Pancreas (tissue), 10 donors: ENCODE measurements at places on chromosomes 4 and X. TPM values are rescaled to one million over a fixed set of nuclear protein-coding genes. Genes with fewer than 3 reads are reported as not detected.

The ETDA gene
- polyA plus RNA-seq = not detected

The CCDC158 gene
- polyA plus RNA-seq = 0.19 TPM

The HDAC6 gene
- polyA plus RNA-seq = 132 TPM

The ENPP6 gene
- 0.34 TPM for polyA plus RNA-seq

GRCh38 chr4:166198041-166198440, 325.0 kb downstream of the TLL1 start:
- no peak for DNase-seq

- DNase-seq = no peak
These were observed 17.6 kb downstream of the TMEM164 start for GRCh38 chrX:110020536-110020935.

GRCh38 chrX:9612146-9612505, 147.3 kb downstream of the TBL1X start:
- DNase-seq = no peak

DNA sequence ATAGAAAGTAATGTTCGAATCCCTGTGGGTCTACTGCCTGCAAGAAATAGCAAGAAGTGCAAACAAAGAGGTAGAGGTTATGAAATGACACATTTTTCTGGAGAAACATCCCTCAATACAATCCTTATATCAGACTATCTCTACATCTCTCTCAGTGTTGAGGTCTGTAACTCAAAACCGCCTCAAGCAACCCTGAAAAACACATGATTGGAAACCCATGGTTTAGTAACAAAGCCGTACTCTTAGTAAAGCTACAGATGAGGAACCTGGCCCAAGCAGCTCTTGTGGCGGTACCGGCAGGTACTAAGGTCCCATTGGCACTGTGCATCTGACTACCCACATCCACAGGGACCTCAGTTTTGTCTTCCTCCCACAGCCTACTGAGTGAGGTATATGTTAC, 53.9 kb downstream of the IRF2 start:
- no peak for DNase-seq

DNA sequence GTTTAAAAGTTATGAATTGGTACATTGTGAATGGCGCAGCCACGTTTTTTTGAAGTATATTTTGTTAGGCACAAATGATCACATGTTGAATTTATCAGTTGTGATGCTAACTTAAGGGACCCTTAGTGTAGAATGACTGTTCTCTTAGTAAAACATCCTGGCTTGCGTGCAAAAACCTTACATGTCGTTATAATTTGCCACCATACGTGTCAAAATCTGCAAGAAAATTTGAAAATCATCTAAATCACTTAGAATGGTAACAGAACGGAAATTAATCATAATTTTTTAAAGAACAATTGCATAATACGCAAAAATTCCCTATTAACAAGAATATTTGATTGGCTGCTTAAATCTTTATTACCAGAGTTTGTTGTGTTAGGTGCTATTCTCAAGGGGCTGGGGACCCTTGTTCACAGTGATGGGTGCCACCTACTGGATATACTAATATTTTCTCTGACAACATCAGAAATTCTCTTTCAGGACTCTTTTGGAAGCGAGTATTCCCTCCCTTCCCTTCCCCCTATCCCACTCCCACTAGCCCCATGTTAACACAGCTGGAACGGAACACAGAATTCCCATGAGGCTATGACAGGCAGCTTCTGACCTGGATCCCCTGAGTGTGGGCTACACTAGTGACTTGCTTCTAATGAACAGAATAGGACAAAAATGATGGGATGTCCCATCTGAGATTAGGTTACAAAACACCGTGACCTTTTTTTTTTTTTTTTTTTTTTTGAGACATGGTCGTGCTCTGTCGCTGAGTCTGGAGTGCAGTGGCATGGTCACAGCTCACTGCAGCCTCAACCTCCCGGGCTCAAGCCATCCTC, 71.8 kb downstream of the SUPT20HL2 start:
- DNase-seq = peak; percentile 33

GRCh38 chrX:143674926-143675325, 39.0 kb upstream of the SLITRK4 start:
- DNase-seq = no peak

- DNase-seq = no peak
These were observed 82.1 kb downstream of the TASL start for GRCh38 chrX:30495468-30495867.

GRCh38 chr4:72577211-72577610, 8.2 kb upstream of the ADAMTS3 start:
- DNase-seq = no peak

- DNase-seq = no peak
These were observed 690.2 kb downstream of the FAT4 start for GRCh38 chr4:126004941-126005340.

GRCh38 chr4:113559947-113560346, 201.6 kb downstream of the CAMK2D start:
- DNase-seq = no peak

- no peak for DNase-seq
These were observed 81.2 kb downstream of the GAB1 start for GRCh38 chr4:143417679-143418403.

DNA sequence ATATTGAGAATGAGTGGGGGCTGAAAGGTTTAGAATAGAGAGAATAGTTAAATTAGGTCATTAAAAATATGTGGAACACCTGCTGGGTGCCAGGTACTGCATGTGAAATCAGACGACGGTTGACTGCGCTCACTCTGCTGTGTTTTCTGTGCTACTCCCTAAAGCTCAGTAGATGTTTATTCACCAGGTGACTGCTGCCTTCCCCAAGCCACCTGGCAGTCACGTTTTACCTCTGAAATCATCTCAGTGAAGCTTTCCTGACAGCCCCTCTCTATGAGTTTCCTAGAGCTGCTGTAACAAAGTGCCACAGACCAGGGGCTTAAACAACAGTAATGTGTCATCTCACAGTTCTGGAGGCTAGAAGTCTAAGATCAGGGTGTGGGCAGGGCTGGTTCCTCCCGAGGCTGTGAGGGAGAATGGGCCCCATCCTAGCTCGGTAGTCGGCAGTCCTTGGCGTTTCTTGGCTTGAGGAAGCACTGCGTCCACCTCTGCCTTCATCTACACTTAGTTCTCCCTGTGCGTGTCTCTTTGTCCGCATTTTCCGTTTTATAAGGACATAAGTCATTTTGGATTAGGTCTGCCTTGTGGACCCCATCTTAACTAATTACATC, 25.3 kb downstream of the ADD1 start:
- no peak for DNase-seq

DNA sequence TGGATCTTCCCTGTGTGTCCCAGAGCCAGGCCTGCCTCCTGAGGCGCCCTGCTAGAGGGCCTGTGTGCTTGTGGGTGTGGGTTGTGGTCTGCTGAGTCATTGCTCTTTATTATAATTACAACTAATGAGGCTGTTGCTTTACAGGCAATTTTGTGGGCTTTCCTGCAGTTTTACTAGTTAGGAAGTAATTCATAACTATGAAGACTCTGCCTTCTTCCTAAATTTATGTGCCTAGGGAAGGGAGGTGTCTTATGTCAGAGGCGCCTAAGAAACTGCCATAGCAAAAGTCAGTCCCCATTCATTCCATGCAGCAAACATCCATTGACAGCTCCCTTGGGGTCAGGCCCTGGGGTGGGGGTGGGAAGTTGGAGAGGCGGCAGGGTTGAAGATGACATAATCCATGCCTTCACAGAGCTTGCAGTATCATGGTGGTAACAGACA, 359.2 kb downstream of the IDS start:
- no peak for DNase-seq

DNA sequence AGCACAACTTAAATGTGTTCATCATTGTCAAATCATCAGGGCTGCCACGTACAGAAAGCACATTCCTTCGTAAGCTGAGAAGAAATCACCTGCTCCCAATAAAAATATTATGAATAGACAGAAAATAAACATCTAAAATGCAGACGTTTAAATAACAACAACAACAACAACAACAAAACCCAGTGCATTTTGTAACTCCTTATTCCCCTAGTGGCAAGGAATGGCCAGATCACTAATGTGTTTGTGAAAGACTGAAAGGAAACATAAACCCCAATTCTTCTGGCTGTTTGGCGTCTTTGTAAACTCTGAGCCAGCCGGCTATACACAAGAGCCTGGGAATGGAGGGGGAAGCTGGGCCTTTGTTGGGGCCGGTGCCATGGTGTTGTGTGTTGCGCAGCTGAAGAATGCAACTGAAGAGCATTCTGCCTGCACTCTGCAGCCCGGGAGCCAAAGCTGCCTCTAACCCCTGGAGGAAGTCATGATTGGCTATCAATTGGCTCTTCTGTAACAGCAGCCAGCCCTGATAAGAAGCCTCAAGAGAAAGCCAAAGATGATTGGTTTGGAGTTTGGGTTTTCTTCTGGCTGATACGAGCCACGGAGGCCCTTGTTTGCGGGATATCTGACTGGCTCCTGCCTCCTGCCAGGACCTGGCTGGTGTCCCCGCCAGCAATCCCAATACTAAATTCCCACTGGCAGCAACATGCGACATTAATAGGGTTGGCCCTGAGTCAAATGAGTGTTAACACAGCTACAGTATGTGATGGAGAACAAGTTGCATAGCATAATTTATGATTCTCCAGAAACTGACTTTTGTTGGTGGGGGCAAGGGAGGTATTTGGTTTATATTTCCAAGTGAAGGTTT, 89.7 kb upstream of the TFDP3 start:
- DNase-seq = no peak

- peak; percentile 84 for DNase-seq
These were observed 808 bp downstream of the PRDM5 start for GRCh38 chr4:120921456-120922380.

- peak; percentile 40 for DNase-seq
These were observed 21.4 kb upstream of the PLCXD1 start for GRCh38 chrX:259692-260355.

GRCh38 chr4:139861471-139861870, 195.9 kb downstream of the MGST2 start:
- no peak for DNase-seq

GRCh38 chrX:96770315-96770714, 85.7 kb downstream of the DIAPH2 start:
- DNase-seq = no peak

DNA sequence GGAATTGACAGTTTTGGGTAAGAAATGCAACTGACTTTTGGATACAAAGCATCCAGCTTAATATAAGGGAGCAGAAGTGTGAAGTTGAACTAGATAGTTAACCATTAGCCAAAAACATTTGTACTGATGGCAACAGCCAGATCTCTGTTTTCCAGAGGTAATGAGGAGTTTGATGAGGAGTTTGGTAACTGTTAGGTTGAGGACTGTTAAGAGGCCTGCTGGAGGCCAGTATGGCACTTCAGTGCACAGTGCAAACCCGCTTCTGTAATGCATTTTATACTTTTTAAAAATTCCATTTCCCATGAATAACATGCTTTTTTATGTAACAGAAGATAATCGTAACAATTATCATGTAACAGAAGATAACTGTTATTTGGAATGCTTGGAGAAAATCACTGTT, 30.0 kb downstream of the CDKL5 start:
- DNase-seq = no peak

DNA sequence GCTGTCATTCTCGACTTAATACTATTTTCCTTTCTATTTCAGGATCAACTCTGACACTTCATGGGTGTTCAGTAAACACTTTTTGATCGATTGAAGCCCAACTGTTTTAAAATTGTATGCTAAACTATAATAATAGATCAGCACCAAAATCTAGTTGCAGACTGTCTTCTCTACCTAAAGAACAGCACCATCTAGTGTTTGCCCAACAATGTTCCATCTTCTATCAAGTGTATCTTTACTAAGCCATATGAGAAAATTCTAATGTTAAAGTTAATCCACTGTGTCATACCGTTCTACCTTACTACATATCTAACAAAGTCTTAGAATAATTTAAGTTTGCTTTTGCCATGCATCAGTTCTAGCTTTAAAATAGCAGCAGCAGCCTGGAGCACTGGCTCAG, 113.0 kb upstream of the PRDX4 start:
- DNase-seq = no peak

- peak; percentile 92 for DNase-seq
These were observed 146.8 kb upstream of the RBPJ start for GRCh38 chr4:26174027-26174426.

- no peak for DNase-seq
These were observed 35.8 kb downstream of the CHRDL1 start for GRCh38 chrX:110759785-110760184.

DNA sequence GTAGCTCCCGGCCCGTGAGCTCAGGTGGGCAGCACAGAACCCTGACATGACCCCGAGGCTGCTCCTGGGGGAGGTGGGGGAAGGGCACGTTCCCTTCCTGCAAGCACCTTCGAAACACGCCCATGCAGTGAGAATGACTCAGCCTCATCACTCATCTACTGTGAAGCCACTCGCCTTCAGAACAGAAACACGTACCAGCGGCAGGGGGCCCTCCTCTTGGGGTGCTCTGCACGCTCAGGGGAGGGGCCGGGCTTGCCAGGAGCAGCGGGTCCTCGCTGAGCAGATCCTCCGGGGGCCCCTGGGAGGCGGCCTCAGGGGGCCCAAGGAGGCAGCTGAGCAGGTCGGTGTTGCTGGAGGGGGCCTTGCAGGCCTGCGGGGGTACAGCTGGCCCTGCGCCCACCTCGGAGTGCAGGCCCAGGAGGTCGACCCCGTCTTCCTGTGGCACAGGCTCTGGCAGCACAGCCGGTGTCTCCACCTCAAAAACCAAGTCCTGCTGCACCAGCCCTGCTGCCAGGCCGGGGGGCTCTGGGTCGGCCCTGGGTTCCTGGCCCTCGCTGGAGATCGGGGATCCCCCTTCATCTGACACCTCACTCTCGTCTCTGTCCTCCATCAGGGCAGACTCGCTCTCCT, 40.9 kb upstream of the CPLX1 start:
- DNase-seq = peak; percentile 22

DNA sequence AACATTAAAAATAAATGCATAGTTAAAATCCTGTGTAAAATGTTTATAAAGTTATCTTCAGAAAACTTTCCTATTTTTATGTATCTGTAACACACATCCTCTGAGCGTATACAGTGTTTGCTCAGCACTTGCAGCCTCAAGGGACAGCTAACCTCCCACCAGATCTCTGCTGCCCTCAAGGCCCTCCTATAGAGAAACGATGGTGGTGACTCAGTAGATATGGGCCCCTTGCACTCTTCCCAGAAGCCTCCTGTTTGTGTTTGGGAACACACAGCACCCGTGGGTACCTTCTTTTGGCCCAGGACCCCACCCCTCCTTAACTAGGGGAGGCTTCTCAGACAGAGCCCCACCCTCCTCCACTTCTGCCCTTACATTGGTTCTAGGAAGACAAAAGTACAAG, 26.7 kb downstream of the PJA1 start:
- no peak for DNase-seq

GRCh38 chr4:97987019-97987648, 156.1 kb downstream of the STPG2 start:
- DNase-seq = no peak
